ENCODE measurements at places on chromosomes 6 and 20.

GRCh38 chr6:133274813-133275212 lies 33.7 kb downstream of the EYA4 start:
- no peak for DNase-seq

- no peak for DNase-seq
Observed at GRCh38 chr6:116094041-116094440, 6.6 kb upstream of the NT5DC1 start.

DNA sequence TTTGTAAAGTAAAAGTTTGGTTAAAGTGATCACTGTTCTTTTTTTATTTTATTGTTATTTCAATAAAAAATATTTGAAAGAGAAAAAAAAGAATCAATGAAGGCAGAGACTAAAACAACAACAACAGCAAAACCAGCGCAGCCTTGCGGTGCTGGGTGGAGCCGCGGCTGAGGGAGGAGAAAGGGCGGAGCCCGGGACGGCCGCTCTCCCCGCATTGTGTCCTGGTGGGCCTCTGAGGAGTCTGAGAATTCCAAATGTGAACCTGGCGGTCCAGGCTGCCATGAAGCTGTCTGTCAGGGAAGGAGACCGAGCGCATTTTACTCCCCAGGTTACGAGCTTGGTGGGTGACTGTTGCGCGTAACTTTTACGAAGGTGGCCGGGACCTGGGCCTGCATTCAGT lies 43.2 kb downstream of the TMEM242 start:
- no peak for DNase-seq

- peak; percentile 88 for DNase-seq
Observed at GRCh38 chr6:41022294-41022693, 16.7 kb downstream of the UNC5CL start.

- no peak for DNase-seq
Observed at GRCh38 chr6:112335736-112336135, 11.4 kb upstream of the RFPL4B start.

GRCh38 chr6:31948753-31949413 lies 3.0 kb downstream of the CFB start:
- no peak for DNase-seq

DNA sequence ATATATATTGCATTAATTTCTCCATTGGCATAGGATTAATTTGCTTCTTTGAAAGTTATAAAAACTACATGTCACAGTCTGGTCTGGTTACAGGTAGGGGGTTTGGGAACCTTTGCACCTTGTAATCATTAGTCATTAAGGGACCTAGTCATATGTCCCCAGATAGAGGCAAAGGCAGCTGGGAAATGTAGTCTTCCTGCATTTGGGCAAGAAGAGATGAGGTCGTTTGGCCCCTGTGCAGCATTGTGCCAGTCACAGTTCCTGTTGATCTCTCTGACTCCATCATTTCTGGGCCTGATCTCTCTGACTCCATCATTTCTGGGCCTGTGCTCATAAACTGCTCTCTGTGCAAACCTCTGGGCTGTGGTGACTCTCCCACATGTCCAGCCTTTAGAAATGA lies 73.2 kb downstream of the BCKDHB start:
- DNase-seq: no peak

- no peak for DNase-seq
Observed at GRCh38 chr20:19889011-19889953, 127.9 kb upstream of the NAA20 start.

DNA sequence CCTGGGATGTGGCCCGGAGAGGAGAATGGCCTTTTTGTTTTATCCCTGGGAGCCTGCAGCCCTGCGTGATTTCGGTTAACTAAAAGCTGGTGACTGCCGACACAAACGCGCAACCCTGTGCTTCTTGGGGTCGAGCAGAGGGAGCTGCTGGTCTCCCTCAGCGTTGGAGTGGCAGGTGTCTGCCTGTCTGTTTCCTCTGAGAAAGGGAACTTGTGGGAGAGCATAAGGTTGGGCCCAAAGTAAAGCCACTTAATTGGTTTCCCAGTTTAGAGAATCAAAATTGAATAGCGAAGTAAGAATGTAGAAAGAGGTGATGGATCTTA lies 500 bp downstream of the LTV1 start:
- no peak for DNase-seq

DNA sequence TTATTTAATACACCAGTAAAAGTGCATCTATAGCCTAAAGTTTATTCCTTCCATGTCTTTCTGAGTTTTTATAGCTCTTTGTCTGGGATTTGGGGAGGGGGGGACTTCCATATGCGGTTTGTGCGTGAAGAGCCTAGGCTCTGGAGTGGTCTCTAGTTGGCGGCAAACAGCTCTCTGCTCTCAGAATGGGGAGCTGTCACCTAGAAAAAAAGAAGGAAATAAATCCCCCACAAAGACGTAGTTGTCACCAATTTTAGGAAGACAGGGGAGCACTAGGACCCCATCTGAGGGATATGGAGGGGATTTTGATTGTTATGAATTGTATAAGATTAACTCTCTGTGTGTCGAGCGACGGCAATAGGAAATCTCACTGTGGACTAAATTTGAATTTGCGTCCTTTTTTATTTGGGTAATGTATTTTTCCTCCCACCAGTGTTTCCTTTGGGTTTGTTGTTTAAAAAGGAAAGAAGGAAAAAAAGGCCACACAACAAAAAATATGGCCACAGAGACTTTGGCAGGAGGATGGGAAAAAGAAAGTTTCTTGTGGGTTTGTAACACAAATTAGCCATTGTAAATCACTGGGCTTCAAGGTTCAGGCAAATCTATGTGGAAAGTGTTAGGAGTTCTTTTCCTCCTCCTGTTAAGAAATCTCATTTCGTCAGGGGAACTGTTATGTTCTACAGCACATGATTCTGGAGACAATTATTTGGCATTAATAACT lies 7.4 kb downstream of the POU3F2 start:
- no peak for DNase-seq

Measured in foreskin keratinocyte (primary cell).